DMS 273 treated with DMSO at 0.1 percent for 48 hours (cell line): ENCODE measurements at places on chromosomes 3 and 15.

DNA sequence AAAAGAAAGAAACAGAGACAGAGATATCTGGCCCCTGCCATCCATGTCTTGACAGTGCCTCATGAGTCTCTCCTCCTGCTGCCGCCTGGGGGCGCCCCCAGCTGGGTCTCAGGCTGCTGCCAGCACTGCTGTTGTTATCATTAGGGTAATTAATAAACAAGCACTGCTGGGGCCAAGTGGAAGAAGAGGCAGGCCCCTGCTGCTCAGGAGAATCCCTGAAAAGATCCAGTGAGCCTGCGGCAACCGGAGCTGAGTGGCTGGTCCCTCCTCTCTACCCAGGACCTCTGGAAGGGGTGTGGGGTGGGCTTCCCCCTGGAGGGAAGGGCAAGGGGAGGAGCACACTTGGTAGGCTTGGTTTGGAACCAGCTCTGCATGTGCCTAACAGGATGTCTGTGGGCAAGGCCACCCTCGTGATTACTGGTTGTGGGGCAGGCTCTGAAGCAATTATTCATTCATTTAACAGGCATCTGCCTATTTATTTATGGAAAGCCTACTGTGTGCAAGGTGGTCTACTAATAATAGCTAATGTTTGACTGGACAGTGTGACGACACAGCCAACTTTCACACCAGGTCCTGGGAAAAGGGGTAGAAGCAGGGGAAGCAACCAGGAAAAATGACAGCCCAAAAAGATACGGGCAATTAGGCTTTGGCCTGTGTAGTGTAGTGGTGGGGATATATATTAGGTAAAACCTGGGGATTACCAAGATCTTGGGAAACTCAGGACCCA is 1.2 kb upstream of the TYRO3 start:
- peak; percentile 72 for DNase-seq

GRCh38 chr3:185527364-185527763 is 25.0 kb downstream of the LIPH start:
- DNase-seq: no peak

DNA sequence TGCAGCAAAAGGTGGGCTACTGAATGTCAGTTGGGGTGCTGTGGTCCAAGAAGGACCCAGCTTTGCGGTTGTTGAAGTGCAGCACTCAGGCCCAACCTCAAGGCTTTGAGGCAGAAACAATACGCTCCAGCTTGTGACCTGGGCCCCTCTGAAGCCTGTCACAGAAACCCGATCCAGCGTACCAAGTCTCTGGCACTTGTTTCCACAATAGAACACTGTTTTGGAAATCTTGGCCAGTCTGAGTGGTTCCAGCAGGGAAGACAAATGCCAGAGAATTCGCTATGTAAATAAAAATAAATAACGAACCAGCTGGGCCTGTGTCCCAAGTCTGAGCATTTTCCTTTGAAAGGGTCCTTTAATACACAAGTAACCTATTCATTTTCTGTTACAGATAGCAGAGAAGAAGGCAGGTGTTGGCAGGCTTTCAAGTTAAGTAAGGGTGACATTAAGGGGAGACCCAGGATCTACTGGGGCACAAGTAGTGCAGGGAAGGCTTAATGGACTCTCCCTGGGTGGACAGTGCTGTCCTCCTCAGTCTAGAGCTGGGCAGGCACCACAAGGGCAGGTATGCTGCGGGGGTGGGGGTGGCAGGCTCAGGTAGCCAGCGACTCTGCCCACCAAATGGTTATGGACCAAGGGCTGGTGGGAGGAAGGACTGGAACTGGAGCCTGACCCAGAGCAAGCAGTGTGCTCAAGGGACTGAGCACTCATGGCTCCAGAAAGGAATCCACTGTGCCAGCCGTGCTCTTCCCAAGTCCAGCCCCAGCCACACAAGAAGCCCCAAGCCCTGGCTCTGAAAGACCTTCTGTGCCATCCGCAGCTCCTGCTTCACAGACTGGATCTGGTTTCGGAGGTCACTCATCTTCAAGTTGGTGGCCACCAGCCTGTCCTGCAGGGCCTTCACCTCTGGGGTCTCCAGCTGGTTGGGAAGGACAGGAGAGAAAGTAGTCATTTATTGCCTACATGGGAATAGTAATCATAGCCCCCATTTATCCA is 26.3 kb downstream of the CCDC13 start:
- no peak for DNase-seq

DNA sequence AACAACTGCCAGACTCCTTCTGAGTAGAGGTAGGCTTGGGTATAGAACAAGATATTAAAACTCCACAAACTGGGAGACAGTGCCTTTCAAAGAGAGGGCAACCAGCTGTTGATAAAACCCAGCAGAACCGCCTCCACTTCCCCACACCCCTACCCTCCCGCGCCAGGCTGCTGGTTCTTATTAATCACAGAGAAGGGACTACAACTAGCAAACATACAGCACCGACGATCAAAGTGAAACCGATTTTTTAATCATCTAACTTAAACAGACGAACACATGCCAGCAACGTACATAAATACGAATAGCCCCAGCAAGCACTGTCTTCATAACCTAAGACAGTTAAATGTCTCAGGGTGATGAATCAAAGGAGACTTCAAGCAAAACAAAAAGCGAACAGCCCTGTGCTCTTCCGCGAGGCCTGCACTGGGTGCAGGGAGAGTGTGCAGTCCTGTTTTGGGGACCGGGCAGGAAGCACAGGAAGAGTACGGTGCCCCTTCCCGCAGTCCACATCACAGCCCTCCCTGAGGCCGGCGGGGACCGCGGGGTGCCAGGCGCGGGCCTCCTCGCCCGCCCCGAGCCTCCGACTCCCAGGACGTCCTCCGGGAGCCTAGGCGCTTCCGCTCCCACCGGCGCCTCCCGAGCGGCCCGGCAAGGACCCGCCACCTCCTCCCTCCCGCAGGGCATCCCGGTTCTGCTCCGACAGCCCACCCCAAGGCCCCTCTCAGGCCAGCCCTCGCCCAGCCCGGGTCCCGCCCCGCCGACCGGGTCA is 75.1 kb upstream of the VGLL4 start:
- DNase-seq: peak; percentile 52

DNA sequence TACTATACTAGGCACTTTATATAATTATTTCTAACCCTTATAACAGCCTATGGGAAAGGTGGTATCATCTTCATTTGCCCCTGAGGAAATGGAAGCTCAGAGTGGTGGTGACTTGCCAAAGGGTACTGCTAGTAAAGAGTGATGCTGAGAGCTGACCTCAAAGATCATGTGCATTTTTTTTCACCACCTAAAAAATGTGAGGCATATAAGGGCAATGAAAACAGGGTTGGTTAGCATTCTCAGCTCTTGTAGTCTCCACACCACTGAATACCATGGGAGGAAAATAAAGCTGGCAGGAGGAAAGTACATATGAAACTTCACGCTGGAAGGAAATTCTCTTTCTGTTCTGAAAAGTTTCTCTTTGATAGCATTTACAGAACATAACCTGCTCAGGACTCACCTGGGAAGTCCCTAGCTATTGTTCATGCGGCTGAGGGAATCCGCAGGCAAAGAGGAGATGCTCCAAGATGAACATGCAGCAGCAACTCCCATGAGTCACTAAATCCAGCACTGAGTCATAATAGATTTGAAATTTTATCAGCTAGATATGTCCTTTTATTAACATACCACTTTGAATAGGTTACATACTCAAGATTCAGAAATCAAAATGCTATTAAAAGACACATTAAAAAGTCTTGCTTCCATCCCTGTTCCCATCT is 17.3 kb downstream of the FAIM start:
- no peak for DNase-seq

DNA sequence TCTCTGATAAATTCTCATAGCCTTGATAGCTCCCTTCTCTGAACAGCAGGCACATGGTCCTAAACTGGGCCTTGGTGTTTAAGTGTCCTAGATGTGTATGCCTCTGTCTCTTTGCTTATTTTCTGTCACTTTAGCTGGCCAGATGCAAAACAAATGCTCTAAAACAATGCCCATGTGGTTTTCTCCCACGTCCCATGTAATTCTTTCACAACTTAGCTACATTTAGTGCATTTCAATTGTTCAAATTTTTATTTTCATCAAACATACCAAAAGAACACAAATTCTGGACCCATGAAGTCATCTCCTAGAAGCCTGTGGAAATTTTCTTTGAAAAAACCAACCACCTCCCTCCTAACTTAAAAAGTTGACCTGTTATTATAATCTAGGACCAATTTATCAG is 491.3 kb upstream of the AGTR1 start:
- DNase-seq: no peak

DNA sequence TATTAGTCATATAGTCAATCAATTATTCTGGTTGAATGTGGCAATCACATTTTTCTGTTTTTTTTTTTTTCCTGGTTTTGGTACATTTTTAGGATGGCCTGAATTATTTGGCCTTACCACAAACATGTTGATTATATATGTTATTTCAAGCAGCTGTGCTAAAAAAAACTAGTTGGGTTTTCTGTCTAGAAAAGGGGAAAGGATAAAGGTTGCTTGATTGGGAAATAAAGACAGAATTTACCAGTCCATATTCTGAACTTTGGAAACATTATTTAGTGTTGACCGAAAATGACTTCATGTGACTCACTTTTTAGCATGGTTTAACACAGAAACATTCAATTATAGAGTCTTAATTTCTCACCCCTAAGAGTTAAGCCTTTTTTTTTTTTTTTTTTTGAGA is 8.1 kb downstream of the MORF4L1 start:
- no peak for DNase-seq

DNA sequence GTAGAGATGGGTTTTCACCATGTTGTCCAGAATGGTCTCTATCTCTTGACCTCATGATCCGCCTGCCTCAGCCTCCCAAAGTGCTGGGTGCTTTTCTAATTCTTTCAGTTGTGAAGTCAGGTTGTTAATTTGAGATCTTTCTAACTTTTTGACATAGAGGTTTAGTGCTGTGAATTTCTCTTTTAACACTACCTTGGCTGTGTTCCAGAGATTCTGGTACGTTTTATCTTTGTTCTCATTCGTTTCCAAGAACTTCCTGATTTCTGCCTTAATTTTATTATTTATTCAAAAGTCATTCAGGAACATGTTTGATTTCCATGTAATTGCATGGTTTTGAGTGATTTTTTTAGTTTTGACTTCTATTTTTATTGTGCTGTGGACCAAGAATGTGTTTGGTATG is 63.5 kb upstream of the CCDC54 start:
- no peak for DNase-seq

- DNase-seq: no peak
These were observed 334.3 kb downstream of the UNC13C start for GRCh38 chr15:54312528-54312927.

DNA sequence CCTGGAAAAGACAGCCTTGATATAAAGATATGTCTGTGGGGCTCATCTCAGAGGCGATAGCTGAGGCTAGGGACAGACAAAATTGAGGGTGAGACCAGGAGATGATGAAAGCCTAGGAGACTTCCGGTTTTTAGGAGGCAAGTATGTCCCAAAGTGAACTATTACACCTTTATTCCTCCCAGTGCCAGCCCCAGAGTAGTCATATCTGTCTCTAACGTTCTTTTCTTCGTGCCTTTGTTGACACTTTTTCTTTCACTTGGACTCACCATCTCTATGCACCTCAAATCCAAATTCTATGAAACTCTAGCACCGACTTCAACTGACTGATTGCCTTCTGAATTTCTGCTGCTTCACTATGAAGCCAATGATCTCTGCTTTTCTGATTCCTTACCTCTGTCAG is 93.8 kb upstream of the RASGRP1 start:
- DNase-seq: no peak

DNA sequence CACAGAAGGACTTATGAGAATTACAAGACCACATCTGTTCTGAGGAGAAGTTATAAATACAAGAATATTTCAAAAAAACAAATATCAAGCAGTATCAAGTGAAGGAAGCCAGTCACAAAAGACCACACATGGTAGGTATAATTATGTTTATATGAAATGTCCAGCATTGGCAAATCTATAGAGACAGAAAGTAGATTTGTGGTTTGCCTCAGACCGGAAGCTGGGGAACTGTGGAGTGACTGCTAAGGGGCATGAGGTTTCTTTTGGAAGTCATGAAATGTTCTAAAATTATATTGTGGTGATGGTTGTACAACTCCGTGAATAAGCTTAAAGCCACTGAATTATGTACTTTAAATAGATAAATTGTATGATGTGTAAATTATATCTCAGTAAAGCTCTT is 136.9 kb downstream of the FRMD5 start:
- no peak for DNase-seq

DNA sequence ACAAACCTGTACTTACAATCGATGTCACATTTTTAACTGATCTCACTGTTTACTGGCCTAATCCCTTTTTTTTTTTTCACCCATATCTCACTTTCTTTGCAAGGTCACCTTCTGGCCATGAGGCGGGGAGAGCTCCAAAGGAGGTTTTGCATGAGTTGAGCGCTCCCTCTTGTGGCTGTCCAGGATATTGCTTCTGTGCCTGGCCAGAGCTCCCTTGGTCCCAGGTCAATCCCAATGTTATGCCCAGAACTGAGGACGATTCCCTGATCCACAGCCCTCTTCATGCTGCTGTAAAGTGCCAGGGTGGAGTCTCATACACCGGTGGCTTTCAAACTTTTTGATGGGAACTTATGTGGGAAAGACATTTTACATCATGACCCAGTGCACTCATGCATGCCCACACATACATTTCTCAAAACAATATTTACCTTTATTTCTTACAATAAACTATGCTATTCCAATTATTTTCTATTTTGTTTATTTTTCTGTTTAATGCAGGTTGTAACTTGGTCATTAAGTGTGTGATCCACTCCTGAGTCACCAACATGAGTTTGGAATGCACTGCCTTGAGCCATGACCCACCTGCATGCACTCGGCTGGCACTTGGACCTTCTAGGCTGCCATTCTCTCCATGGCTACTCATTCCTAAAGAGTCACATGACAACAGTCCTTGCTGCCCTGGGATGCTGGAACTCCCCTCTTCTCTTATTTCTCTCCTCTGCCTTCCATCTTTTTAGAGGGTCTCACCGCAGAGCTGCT is 9.6 kb upstream of the SST start:
- peak; percentile 62 for DNase-seq

- no peak for DNase-seq
These were observed 96.1 kb upstream of the SOX2 start for GRCh38 chr3:181615666-181616065.

GRCh38 chr15:52546031-52546751 is 17.5 kb upstream of the MYO5A start:
- DNase-seq: no peak

GRCh38 chr15:40937762-40938535 is 8.8 kb downstream of the DLL4 start:
- DNase-seq: no peak

- DNase-seq: no peak
These were observed 121.8 kb downstream of the OSBPL10 start for GRCh38 chr3:31859245-31859644.

DNA sequence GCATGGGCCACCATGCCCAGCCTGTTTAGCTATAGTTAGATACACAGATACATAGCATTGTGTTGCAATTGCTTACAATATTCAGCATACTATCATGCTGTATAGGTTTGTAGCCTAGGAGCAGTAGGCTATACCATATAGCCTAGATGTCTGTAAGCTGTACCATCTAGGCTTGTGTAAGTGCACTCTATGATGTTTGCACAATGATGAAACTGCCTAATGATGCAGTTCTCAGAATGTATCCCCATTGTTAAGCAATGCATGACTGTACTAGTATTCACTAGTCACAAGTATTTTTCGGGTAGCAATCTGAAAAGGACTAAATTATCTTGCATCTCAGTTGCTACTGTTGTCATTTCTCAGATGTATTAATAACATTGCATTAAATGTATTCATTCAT is 16.0 kb downstream of the PIGB start:
- DNase-seq: no peak
